Activated effector memory CD4-positive, alpha-beta T cell treated with Interleukin-2 at 50 U/mL for 16 hours (primary cell): ENCODE measurements at places on chromosomes 5 and 9.

- no peak for DNase-seq
Measured at GRCh38 chr5:172648013-172648381, 6.9 kb downstream of the NEURL1B start.

- DNase-seq, result no peak
Measured at GRCh38 chr5:146203872-146204192, 427 bp downstream of the RBM27 start.

- no peak for DNase-seq
Measured at GRCh38 chr5:35172533-35172932, 57.8 kb downstream of the PRLR start.

DNA sequence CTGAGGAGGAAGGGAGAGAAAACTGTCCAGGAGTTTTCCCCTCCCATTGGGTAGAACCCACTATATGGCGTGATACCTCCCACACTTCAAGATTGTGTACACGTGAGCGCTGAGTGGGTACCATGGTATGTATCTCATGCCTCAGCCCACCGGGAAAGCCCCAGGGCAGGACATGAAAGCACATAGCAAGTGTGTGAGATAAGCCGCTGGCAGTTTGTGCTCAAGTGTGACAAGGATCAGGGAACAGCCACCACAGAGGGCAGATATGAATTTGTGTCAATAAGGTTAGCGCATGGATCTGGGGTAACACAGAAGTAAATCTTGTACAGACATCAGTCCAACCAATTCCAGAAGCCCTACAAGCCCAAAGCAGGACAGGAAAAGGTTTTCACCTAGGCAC is 42.6 kb upstream of the NAA35 start:
- DNase-seq, result no peak

DNA sequence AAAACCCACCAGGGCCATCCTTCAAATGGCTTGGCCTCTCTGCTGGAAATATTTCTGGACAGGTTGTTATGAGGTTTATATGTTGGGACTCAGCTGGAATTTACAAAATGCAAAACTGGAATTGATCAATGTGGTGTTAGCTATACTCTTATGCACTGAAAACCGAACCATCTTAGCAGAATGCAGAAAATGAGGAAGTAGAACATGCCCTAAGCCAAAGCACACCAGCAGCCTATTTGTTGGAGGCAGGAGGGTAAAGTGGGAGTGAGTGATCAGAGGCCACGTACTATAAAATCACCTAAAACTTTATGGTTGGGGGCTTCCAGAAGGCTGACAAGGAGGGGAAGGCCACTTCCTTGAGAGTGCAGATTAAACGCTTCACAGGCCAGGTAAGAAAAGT is 63.6 kb upstream of the C5orf63 start:
- no peak for DNase-seq

- no peak for DNase-seq
Measured at GRCh38 chr5:143433670-143434069, 30.2 kb upstream of the NR3C1 start.

GRCh38 chr5:142846406-142846805 is 76.2 kb downstream of the ARHGAP26 start:
- no peak for DNase-seq

GRCh38 chr5:142998316-142999020 is 228.3 kb downstream of the ARHGAP26 start:
- no peak for DNase-seq

DNA sequence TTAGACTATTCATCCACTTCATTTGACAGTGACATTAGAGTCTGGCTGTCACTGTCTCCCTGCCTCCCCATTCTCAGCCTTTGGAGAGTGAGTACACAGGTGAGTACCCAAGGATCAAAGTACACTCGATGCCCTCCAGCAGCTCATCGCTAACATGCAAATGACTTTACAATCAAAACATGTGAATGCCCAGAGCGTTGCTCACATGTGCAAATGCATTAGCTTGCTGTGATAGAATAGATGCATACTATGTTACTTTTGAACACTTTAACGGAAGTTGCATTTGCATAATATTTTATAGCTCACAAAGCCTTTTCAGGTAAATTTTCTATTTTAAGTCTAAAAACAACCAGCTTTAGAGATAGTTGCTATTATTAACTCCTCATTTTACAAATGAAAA is 107.6 kb downstream of the SYK start:
- DNase-seq, result no peak

GRCh38 chr5:10704949-10705621 is 55.9 kb downstream of the DAP start:
- no peak for DNase-seq

GRCh38 chr5:54807421-54807820 is 178.0 kb downstream of the ESM1 start:
- DNase-seq, result no peak

- no peak for DNase-seq
Measured at GRCh38 chr5:33772380-33772897, 119.4 kb downstream of the ADAMTS12 start.

DNA sequence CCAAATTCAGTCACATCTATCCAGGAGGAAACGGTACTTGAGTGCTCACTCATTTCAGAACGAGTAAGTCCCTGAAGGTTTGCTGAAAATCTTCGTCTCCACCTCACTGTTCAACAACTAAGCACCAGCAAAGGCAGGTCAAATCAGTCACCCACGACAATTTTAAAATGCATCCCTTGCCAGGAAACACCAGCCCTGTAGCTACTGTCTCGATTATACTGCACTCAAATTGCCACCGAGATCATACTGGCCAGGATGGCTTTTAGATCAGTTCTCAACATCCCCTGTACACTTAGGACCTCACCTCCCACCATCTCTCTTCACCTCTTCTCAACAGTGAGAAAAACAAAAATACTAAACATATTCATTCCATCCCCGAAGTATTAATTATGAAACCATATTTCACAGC is 298.6 kb downstream of the AGTPBP1 start:
- DNase-seq, result no peak

- no peak for DNase-seq
Measured at GRCh38 chr9:21155501-21155900, 11.0 kb downstream of the IFNA21 start.

DNA sequence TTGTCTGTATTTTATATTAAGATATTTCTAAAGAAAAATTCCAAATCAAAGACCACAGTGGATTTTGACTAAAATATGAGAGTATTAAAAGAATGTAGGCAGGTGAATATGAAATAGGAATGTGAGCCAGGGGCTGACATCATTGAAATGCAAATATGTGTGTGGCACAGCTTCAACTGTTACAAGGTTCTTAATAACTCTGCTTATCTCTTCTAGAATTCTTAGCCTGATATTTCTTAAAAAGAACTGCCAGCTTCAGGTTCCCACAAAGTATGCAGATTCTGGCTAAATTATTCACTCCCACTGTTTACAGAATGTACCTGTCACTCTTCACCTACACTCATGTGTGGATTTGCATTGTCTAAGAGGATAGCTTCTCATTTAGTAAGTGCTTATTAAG is 274.4 kb downstream of the DIRAS2 start:
- DNase-seq, result no peak

DNA sequence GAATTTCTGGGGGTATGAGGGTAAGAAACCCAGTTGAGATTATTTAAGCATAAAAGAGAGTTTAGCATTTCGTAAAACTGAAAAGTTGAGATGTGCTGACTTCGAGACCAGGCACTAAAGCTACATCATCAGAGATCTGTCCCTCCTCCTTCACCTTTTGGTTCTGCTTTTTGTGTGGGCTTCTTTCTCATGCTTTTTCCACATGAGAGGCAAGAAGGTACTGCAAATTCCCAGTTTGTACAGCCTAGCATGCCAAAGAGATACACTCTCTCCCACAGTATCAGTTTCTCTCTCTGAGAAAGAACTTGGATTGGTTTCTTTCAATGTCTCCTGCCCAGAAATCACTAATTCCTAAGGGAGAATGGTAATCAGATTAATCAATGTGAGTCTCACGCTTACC is 584.7 kb downstream of the SEMA5A start:
- no peak for DNase-seq

GRCh38 chr9:92725266-92725545 is 39.4 kb downstream of the BICD2 start:
- DNase-seq, result no peak

DNA sequence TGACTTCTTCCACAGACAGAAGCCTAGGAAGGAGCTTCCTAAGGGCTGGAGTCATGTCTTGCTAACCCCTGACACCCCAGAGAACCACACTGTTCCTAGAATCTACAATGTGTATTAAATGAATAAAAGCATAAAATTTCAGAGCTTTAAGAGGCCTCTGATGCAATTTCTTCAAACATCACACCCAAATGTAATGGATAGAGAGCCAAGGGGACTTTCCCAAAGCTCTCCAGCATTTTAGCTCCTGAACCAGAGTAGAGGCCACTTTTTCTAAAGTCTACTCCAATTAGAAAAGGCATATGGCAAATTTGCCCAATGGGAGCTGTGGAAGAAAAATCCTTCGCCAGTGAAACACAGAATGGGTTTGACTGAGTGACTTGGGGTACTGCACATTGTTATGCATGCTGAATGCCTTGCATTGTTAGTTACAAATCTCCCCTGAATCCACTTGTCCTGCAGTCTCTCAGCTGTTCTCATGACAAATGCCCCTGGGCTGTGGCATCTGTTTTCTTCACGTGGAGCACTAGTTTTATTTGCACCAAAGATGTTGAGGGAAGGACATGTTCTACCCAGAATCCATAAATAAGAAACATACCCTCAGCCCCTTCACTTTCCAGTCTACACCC is 334.0 kb downstream of the ASTN2 start:
- DNase-seq, result no peak

- DNase-seq, result no peak
Measured at GRCh38 chr9:37311938-37312708, 110.4 kb upstream of the GRHPR start.

GRCh38 chr5:129073111-129073510 is 21.4 kb upstream of the ISOC1 start:
- DNase-seq, result no peak

GRCh38 chr9:70043689-70044489 is at the start of gene MAMDC2:
TSS of gene MAMDC2 (plus strand) at chr9:70043848. CDS start at chr9:70044198, 350 bp downstream.
- DNase-seq, result no peak

DNA sequence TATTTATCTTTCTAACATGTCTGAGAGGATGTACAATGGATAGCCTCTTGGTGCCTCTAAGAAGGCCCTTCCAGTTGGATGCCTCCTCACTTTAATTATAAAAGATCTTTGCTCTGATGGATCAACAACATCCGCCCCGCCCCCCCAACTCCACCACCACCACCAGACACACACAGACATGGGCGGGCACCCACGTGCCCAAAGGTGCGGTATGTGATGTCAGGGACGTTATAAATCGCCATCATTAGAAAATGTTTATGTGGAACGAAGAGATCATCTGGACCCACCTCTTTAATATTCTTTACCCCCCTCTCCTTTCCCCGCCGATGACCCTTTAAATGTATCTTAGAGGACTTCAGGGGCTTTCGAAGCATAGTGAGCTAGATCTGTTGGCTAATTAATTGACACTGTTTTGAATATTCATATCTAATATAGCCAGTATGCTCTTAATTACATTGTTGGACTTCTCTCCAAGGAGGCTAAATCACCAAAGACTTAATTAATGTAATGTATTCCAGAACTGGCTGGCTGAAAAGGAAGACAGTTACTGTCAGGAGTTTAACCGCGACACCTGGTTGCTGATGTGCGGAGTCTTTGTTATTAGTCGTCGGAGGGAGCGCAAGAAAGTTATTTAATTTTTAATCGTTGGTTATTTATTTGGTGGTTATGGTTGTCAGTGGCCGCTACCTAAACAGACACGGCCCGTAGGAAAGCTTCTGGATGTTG is 6.1 kb upstream of the FOXB2 start:
- no peak for DNase-seq

DNA sequence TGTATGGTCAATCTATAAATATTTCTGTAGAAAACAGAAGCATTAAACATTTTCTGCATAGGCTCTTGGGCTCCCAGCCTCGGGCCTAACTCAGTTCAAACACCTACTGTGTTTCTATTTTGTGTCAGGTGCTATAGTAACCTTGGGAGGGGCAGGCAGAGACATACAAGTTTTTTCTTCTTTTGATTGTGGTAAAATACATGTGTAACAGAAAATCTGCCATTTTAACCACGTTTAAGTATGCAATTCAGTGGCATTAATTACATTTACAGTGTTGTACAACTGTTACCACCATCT is 40.8 kb upstream of the FOXE1 start:
- DNase-seq, result no peak
